ENCODE measurements at places on chromosomes 7 and 10.

DNA sequence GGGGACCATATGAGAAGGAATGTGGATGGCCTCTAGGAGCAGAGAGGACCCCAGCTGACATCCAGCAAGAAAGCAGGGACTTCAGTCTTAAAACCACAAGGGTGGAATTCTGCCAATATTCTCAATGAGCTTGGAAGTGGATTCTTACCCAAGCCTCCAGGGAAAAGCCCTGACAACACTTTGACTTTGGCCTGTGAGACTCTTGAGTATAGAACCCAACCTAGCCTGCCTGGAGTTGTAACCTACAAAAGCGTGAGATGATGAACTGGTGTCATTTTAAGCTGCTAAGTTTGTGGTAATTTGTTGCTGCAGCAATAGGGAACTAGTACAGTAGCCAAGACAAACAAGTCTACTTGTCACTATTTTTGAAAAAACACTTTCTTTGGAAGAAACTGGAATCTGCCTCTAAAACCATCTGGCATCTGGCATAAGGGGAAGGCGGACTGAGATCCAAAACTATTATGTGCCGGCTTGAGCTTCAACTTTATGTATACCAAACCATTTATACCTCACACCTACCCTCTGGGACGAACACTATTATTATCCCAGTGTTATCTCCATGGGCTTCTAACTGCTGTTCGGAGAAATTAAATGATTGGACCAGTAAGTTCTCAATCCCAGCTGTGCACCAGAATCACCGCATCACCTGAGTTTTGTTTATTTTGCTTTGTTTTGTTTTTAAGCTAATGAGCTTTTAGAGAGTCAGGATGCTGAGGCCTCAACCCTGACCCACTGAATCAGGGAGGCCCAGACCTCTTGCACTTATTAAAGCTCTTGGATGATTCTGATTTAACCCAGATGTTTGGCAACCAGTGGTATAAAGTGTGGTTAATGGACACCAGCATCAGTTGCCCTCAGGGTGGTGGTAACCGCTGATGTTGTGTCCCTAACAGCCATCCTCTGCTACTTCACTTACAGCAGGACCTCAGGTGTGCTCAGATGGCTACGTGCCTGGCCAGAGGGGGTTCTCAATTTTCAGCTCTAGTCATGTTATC, 83.0 kb downstream of the C1GALT1 start:
- no peak for DNase-seq

GRCh38 chr10:58971796-58972491, 204.5 kb upstream of the PHYHIPL start:
- no peak for DNase-seq

GRCh38 chr10:124347956-124348355, 70.8 kb downstream of the OAT start:
- no peak for DNase-seq

DNA sequence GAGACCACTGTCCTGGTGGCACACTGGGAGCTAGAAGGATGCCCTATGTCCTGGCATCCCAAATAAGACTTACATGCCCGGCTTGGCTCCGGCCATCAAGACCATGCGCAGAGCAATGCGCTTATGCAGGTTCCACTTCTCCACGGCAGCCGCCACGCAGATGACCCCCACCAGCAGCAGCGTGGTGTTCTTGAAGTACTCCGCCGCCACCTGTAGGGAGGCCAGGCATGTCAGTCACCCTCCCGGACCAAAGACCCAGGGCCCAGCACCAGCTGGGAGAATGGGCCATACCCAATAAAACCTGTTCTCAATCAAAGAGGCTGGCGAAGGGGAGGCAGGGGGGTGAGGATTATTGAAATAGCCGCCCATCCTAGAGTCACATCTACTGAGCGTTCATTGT, 19.9 kb downstream of the SLC13A4 start:
- no peak for DNase-seq

- no peak for DNase-seq
Measured at GRCh38 chr10:18829259-18829658, 170.0 kb downstream of the ARL5B start.

GRCh38 chr7:139725077-139725476, 52.7 kb downstream of the HIPK2 start:
- no peak for DNase-seq

DNA sequence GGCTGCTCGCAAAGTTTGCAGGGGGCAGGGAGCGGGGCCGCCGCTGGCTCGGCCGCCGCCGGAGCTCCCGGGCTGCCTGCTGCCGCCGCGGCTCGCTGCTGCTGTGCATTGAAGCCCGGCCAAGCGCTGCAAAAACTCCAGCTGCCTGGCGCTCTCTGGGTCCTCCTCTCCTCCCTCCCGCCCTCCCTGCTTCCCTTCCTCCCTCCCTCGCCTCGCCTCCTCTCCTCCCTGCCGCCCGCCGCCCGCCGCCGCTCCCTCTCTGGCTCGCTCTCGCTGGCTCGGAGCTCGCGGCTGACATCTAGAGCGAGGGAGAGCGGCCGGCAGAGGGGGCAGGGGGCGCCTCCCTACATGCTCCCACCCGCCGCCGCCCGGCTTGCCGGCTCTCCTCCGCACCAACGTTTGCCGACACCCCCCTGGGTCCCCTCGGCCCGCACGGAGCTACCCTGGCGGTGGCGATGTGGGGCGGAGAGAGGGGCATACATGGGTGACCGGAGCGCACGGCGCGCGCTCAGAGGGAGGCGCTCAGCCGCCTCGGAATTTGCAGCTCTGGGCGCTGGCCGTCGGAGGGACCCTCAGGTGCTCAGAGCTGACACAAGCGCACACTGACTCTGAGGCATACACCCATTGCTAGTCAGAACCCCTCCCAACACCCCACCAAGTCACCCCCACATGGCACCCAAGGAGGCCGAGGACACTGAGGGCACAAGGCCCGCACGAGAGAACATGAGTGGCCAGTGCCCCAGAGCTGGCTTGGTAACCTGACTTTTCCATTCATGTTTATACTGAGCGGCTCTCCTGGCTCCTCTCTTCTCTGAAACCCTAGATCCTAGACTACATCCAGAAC, 1.2 kb upstream of the PLXNA4 start:
- no peak for DNase-seq

DNA sequence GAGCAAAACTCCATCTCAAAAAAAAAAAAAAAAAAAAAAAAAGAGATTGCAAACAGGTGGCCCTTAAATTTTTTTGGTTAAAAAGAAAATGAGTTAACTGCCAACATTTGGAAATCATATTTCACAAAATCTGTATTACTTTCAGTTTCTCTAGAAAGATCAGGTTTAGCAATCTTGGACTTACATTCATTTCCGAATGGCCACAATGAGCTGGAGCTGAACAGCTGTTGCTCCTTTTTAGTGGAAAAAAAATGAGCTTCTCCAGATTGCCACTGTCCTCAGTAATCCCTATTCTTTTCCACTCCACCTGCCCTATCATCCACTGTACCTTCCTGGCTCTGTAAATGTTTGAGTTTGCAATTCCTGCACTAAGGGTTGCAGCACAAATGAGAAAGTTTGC, 43.6 kb downstream of the RAB11FIP2 start:
- DNase-seq = no peak

DNA sequence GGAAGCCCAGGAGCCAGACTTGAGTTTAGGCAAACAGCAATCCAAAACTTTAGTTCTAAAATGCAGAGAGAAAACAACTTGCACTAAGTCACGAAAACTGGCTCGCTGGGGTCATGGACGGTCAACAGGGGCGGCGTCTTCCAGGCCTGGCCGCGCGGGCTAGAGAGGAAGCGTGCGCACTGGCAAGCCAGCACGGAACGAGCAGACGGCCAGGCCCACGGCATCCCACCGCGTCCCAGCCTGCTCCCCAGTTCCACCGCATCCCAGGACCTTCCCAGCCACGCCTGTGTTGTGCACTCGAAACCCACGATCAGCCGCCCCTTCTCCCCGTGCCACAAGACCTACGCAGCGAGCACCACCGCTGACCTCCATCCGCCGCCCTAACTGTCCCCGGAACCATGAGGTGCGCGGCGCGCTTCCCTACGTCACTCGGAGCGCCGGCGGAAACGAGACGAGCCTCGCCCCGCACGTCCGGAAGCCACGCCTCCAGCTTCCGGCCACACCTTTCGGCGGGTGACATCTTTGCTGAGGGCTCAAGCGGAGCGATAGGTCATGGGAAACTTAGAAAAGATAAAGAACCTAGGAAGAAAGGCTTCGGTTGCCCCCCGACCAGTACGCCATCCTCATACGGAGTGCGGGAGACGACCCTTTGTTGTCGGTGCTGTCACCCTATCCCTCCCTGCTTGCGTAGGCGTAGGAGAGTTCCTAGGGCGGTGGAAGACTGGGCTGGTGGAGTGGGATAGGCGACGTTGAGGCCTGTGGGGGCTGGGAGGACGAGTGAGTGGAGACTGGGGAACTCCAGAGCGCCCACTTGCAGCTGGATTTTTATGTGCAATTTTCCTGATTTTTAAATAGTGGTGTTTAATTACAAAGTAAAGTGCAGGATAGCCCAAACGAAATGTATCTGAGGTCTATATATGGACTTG, at the start of gene TBRG4:
TSS of gene TBRG4 (minus strand) at position 400 of the 926 bp plus-strand sequence. CDS start 2,460 bp downstream, outside the sequence.
- peak; percentile 94 for DNase-seq

GRCh38 chr10:124340033-124340760, 78.5 kb downstream of the OAT start:
- no peak for DNase-seq

- no peak for DNase-seq
Measured at GRCh38 chr10:555682-556350, 133.7 kb downstream of the DIP2C start.

- no peak for DNase-seq
Measured at GRCh38 chr10:94150541-94151184, 156.9 kb downstream of the PLCE1 start.

DNA sequence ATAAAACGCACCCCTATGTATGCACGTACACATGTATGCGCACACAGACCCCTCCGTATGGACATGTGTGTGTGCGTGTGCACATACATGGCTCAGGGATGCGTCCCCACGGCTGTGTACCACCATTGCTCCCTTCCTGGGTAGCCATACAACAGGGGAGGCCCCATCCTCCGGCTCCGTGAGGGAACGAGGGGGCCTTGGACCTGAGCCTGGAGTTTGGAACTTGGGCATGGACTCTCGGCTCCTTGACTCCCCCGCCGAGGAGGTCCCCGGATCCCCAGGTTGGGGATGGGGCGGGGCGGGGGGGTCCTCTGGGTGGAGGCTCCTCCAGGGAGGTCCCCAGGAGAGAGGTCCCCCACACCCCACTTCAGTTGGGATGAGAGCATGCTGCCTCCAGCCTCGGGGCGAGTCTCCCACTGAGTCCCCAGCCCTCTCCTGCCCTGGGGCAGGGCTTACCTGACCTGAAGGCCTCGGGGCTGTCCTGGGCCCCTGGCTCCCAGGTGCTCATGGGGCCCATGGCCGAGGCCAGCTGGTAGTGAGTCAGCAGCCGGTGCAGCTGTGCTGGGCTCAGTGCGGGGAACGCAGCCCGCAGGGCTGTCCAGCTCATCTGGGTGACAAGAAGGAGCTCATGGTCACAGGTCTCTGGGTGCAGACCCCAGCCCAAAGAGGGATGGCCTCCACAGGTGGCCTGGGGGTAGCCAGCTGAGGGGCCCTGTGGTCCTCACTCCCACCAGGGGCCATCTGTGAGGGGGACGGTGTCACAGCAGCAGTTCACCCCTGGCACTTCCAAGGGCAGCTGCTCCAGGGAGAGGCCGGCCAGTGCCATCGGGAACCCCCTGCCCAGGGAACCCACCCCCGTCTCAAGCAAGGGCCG, 29.9 kb downstream of the AP5Z1 start:
- no peak for DNase-seq
